ENCODE measurements at places on chromosomes 13 and 19.

- no peak for DNase-seq
These were observed 12.0 kb upstream of the DZIP1 start for GRCh38 chr13:95656386-95657015.

DNA sequence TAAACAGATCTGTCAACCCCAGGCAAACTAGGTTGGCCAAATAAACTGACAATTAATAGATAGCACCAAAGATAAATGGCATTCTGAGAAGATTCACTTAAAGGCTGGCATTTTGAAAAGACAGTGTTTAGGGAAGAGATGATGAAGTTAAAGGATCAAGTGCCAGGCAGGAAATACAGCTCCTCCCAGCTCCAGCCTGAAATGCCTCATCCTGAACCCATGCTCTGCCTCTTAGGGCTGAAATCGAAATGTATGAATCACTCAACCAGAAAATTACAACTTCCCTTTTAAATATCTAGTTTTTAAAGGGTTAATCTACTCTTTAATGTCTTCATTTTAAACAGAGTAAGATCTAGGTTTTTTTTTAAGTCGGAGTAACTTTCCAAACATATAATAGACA, 171.2 kb upstream of the UBL3 start:
- no peak for DNase-seq

DNA sequence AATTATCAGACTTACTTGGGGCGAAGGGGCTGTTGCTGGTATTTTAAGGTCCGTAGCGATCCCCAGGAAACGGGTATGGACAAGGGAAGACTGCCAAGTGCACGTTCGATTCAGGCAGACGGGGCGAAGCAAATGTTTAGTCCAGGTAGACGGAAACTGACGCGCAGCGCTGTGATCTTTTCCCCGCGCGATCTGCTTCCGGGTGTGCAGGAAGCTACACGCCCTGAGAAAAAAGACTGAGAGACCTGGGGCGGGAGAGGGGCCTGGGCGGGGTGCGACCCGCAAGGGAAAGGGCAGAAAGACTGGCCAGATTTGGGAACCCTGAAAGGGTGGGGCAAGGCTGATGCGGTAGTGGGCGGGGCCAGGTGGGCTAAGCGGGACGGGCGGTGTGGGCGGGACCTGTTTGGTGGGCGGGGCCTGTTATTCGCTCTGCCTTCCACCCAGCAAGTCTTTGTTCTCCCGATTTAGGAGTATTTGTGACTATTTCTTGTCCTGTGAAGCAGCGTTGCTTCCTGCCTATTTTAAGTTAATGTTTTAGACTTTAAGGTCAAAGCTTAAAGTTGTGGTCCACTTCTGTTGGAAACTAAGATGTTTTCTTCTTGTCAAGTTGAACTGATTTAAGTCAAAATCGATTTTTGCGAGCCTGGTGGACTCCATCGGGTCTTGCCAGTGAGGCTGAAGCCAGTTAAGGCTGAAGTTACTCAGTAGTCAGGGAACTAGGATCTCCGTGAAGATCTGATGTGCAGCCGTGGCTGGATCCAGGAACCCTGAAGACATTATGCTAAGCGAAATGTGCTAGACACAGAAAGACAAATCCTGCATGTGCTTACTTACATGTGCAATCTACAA, at the start of gene ZNF836:
Gene ZNF836, minus strand, starts transcription at position 301 of the 849 bp plus-strand sequence. CDS start 3,549 bp downstream, outside the sequence.
- DNase-seq: peak; percentile 77

DNA sequence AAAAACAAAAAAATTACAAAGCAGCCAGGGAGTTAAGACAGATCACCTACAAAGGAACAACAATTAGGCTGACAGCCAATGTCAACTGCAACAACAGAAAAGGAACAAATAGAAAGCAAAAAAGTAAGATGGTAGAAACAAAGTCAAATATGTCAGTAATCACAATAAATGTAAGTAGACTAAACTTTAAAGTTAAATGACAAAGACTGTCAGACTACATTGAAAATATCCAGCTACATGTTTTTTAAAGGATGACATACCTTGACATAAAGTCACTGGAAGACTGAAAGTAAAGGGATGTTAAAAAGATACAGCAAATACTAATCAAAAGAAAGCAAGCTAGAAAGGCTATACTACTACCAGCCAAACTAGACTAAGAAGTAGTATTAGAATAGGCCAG, 14.9 kb downstream of the TMEM161A start:
- DNase-seq: no peak

- no peak for DNase-seq
These were observed 1.1 kb downstream of the NAXD start for GRCh38 chr13:110616103-110617101.

GRCh38 chr13:34000955-34001354, 183.0 kb downstream of the RFC3 start:
- DNase-seq: no peak

GRCh38 chr13:76000131-76000530, 364.0 kb downstream of the LMO7 start:
- no peak for DNase-seq

- DNase-seq: no peak
These were observed 40.8 kb upstream of the TPP2 start for GRCh38 chr13:102555914-102556553.

- no peak for DNase-seq
These were observed 1272.1 kb upstream of the PCDH20 start for GRCh38 chr13:62687732-62688131.

DNA sequence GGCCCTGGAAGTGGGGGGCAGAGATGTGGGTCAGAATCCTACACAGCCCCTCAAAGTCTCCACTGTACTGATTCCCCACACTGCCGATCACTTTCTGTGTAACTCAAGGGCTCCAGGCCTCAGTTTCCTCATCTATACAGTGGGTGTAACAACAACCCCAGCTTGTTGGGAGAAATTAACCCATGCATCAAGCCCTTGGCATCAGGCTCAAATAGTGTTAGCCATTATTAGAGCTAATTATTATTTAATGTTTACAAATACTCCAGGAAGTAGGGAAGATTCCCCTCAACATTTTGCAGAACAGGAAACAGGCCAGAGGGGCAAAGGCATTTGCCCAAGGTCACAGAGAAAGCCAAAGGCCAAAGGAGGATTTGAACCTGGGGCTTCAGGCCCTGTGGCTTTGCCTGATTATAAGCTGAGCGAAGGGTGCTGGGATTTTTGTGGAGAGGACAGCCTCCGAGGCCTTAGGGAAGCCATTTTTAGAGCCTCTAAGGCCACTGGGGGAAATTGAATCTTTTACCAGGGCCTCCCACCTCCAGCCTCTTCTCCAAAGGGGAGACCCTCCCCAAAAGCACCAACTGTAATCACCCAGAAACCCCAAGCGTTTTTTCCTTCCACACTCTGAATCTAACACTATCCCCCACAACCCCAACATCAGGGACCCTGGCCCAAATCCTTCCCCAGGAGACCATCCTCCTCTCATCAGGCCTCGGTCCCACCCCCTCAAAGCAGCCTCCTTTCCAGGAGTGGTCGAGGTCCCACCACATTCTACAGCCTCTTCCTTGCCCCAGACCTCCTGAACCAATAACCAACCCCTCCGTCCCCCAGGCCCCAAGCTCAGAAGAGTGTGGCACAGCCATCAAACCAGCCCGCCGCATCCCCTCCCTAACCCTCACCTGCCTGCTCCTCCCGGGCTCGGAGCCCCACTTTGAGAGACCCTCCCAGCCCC, 1.1 kb downstream of the FKBP8 start:
- DNase-seq: no peak

DNA sequence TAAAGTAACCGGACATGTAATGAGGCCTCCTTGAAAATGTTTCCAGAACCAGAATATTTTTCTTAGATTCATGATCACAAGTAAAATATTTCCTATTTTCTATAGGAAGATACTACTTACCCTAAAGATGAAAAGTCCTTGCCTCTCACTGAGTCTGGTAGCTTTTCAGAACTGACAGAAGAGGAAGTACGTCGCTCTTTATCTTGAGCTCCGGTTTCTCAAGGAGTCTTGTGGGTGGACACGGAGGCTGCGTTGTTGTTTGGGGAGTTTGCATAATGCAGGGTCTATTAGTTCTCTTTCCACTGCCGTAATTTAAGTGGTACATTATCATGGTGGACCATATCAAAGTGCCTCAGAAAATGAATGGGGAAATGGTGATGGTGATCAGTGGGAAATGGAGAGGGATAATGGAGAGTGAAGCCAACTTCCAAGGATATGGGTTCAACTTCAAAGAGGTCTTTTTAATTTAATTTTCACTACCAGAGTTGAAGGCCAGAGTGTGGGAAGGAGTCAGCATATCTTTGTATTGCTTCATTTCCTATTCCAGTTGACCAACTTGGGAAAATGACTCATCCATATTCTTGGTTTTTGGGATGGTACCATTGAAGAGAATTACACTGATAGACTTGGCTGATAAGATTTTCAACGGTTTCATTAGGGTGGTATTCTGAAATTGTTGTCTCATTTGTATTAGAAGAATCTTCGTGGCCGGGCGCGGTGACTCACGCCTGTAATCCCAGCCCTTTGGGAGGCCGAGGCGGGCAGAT, 23.4 kb downstream of the MBD3L2B start:
- DNase-seq: no peak

GRCh38 chr13:36559375-36559774, 114.4 kb upstream of the SERTM1 start:
- DNase-seq: no peak

DNA sequence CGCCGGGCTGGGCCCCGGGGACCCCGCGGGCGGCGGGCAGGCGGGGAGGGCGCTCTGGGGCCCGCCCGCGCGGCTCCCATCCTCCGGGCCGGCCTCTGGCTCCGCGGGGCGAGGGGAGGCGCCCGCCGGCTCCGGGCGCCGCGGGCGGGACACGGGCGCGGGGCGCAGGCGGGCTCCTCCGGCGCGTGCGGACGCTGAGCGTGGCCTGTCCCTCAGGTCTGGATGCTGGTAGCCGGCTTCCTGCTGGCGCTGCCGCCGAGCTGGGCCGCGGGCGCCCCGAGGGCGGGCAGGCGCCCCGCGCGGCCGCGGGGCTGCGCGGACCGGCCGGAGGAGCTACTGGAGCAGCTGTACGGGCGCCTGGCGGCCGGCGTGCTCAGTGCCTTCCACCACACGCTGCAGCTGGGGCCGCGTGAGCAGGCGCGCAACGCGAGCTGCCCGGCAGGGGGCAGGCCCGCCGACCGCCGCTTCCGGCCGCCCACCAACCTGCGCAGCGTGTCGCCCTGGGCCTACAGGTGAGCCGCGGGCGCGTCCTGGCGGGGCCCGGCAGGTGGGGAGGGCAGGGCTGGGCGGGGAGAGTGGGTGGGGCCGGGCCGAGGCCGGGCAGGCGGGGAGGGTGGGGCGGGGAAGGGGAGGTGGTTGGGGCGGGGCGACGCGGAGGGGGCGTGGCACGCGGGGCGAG, 420 bp downstream of the IL17D start:
- peak; percentile 43 for DNase-seq

DNA sequence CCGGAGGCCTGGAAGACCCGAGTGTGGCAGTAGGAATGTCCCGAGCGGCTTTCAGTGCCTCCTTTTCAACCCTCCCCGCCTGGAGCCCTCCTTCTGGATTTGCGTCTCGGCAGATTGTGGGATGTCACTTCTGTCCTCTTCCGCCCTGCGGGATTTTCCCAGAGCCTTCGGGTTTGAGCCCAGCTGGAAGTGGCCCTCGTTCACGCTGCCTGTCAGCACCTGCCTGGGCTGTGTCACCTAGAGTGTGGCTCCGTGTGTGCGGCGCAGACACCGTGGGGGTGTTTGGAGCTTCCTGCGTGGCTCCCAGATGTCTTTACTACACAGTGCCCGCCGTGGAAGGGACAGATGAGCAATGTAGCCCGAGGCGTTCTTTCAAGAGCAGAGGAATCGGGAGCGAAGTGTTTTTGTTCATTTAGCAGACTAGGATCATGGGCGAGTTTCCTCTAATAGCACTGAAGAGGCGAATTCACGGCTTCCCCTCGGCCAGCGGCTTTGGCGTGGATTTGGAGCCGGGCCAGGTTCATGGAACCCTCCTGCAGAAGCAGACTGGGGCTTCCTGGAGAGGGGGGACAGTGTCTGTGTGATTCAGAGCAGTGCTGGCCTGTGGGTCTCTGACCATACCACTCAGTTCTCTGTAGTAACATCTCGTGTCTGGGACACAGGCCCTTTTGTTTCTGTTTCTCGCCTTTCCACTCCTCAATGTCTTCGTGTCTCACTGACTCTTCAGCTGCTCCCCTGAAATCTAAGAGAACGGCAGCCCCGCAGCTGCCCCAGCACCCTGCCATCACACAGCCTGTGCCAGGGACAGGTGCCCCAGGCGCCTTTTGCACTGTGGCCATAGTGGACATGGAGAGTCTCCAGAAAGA, 68.0 kb downstream of the KDM4B start:
- DNase-seq: no peak
